ENCODE measurements at places on chromosomes 11 and 22.

- DNase-seq = no peak
Measured at GRCh38 chr22:35528927-35529326, 11.7 kb upstream of the RASD2 start.

DNA sequence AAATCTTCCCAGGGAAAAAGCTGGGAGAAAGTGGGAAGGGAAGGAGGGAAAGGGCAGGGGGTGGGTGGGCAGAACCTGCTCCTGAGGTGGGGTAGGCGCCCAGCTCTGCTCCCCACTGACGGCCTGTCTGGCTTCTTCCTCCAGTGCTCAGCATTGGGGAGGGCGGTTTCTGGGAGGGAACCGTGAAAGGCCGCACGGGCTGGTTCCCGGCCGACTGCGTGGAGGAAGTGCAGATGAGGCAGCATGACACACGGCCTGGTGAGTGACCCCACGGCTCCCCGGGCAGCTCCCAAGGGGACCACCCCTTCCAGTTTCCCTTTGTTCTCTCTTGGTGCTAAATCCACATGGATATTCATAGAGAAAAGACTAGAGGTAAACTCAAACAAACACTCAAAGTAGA is 25.9 kb downstream of the SHANK3 start:
- no peak for DNase-seq

GRCh38 chr11:46330563-46331281 is 16.5 kb upstream of the DGKZ start:
- DNase-seq = no peak

GRCh38 chr11:114987186-114987760 is 308.9 kb downstream of the NXPE2 start:
- no peak for DNase-seq

DNA sequence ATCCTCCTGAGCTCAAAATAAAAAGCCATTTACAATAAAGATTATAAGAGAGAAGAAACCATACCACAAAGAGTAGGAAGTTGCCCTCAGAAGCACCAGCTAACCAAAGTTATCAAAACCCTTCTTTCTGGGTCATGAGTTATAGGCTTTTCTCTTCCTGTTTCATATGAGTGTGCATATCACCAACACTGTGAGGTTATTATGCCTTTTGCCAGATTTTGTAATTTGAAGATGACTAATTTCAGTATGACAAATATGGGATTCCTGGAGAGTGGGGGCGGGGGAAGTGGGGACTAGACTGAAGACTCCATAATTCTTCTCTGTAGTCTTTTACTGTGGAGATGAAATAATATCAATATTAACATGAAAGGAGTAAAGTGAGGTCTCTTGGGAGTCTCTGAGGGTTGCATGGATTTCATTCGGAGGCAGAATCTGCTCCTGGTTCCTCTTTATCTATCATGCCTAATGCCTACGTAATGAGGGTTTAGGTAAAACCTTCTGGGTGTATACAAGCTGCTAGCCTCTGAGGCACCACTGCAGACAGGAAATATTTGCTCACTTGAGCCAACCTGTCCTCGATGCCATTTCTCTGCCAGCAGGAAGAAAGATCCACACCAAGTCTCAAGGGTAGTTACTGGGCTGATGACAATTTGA is 2.1 kb downstream of the LPXN start:
- no peak for DNase-seq

GRCh38 chr22:47082505-47082904 is 320.1 kb downstream of the TBC1D22A start:
- no peak for DNase-seq

DNA sequence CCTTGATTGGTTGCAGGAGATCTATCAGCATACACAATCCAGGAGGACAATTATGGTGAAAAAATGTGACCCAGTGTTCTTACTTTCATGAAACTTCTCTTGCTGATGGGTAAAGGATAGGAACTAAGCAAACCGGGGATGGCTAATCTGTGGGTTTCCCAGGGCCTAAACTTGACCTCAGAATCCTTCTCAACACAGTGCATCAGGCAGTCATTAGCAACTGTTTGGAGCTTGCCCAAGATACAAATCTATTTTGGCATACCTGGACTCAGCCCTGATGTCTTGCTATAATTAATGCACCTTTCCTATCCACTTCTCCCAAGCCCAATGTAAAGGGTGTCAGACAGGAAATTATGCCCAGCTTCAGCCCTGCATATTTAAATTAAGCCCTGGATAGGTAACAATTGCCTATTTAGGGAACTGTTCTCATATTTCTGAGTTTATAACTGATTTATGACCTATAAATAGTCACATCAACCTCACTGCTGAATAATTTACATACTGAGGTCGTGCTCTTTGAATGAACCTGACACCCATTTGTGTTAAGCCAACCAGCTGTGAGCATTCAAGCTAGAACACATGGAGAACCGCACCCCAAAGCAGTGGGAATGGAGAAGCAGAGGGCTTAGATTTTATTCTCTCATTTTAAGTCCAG is 9.2 kb upstream of the PHF21A start:
- no peak for DNase-seq

- DNase-seq = no peak
Measured at GRCh38 chr22:37663521-37664140, 5.1 kb downstream of the PDXP start.

DNA sequence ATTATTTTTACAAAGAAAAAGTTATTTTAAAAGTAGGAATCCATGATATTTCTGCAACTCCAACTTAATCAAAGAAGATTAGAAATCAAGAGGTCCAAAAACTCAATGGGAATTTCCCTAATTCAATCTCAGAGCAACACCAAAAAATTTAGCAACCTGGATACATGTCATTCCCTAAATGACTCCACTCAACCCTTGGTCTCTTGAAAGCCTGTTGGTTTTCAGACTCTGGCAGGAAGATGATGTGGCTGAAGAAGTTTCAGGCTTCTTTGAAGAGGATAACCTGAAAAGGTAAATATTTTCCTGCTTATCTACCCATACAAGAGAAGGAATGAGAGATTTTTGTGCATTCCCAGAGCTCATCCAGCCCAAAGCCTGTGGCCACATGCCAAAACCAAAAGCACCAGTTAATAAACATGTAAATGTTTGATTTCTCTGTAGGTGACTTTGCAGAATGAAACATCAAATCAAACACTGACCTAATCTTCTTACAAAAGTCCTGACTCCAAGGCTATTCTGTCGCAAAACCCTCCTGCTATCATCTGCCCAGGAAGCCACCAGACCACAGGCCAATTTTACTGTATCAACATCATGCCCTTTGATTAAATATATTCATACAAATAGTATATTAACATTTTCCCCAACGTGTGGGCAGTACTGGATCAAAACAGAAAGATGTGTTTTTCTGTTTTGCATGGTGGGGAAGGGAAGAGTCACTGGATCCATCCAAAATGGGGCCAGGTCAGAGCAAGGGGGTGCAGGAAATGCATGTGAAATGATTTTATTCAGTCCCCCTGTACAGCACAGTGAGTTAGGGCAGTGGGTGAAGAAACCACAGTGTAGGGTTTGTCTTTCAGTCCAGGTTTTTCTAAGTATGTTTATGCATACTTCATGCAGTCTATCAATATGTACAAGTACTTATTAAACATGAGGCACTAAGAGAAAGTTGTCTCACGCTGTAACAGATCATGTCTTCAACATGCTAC is 38.8 kb downstream of the SMCO4 start:
- DNase-seq = no peak

- no peak for DNase-seq
Measured at GRCh38 chr22:44441401-44442185, 56.4 kb downstream of the RTL6 start.

GRCh38 chr11:44915621-44916020 is 35.1 kb downstream of the TP53I11 start:
- DNase-seq = no peak

- no peak for DNase-seq
Measured at GRCh38 chr11:92387859-92388258, 163.2 kb downstream of the FAT3 start.

GRCh38 chr11:86458294-86459001 is 83.8 kb downstream of the CCDC81 start:
- DNase-seq = no peak

GRCh38 chr11:116693102-116693570 is 79.7 kb downstream of the BUD13 start:
- DNase-seq = no peak

DNA sequence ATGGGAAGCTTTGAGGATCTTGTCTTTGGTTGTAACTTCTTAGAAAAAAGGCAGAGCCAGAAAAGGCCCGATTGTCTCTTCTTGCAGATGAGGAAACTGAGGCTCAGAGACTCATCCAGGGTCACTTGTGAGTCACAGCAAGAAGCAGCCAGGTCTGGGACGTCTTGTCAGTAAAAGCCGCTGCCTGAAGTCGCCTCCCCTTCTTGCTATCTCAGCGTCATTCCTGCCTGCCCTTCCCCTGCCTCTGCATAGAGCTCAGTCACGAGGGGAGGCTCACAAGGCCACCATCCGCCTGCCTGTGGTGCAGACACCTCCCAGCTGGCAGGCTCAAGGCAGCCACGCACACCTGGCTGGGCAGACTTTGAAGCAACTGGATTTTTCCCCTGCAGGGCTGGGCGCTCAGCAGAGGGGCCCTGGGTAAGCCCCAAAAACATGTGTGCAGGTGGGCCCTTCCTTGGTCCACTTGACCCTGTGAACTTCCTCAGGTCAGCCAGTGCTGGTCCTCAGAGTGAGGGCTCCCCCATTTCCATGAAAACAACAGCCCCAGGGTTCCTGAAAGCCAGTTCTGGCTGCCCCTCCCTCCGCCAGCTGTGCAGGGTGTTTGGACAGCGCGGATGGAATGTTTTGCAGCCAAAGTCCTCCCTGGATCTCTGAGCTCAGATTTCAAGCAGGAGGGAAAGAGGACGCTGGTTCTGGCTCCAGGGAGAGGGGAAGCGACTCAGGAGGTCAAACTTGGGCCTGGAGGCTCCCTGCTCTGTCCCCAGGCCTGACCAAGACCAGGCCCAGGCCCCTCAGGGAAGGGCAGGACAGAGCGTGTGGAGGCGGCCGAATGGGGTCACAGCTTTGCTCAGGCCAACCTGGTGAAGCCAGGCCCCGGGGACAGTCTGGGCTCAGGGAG is 6.0 kb upstream of the RAB3IL1 start:
- no peak for DNase-seq

GRCh38 chr11:76310832-76311595 is 69.9 kb downstream of the THAP12 start:
- DNase-seq = no peak

DNA sequence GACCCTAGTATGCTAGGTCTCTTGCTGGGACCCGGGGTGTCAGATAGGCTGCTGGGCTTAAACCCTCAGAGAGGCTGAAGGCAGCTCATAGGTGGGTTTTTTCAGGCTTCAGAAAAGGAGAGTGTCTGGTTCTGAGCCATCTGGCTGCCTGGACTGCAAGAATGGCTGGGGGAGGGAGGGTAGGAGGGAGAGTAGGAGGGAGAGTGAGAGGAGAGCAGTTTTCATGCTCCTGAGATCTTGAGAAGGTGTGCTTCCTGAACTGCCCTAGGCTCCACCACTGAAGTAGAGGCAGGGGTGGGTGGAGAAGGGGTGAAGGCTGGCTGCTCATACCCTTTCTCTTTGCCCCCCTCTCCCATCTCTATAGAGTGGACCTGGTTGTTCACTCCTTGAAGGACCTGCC is 4.6 kb downstream of the HMBS start:
- DNase-seq = no peak

GRCh38 chr22:44523981-44524759 is 26.1 kb upstream of the RTL6 start:
- no peak for DNase-seq

DNA sequence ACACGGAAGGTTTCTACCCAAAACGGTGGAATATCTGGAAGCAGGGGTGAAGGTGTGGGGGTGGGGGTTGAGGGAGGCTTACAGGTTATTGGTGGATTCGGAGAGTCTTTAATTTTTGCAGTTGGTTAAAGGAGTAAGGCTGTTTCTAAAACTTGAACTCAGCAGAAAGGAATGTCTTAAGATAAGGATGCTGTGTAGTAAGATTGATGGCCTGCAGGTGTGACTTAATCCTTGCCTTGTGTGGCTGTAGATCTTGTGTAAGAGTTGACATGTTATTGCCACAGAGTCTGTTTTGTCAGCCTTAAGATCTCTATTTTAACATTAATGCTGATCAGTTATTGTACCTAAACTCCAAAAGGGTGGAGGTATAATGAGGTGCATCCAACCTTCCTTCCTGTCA is 16.4 kb upstream of the OR6M1 start:
- no peak for DNase-seq

DNA sequence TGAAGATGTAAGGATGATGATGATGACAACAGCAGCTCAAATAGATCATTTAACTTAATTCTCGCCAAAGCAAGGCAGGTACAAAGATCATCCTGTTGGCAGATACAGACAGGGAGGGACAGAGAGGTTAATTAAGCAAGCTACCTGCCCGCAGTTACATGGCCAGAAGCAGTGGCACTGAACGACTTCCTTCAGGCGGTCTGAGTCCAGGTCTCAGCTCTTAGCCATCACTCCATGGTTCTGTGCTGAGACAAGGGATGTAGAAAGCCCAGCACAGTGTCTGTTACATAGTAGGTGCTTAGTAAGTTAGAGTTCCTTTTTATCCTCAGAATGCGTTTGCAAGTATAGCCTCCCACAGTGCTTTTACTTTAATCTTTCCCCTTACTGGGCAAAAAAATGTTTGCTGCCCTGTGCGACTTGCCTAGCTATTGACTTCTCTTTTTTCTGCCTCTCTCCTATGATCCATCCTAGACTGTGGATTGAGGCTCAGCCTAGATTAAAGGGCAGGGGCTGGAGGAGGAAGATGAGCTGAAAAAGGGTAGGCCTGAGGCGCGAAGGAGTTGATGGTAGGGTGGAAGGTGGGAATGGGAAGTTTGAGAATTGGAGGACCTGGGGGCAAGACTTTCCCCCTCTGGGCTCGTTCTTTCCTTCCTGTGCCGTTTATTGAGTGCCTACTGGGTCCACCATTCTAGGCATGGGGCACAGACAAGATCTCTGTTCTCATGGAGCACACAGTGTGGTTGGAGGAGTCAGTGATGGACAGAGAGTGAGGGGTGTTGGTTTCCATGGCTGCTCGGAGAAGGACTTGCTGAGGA is 108.2 kb upstream of the OR4B1 start:
- DNase-seq = no peak

- no peak for DNase-seq
Measured at GRCh38 chr11:27124514-27125264, 84.1 kb downstream of the BBOX1 start.

- no peak for DNase-seq
Measured at GRCh38 chr11:37811349-37811748, 1213.3 kb upstream of the RAG2 start.

DNA sequence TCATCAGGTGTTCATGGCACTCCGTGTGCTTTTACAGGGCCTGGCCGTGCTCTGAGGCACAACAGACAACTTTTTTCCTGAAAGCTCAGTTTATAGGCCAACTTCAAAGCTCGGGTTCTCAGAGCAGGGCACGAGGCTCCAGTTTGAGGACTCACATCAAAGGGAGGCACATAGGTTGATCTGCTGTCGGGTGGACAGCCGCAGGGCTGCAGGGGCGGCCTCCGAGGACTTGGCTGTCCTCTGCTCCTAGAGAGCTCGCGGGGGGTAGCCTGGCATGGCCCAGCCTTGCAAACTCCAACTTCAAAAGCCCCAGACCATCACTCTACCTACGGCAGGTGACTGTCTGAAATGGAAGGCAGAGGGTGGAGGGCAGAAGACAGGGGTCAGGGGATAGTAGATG is 31.6 kb downstream of the C11orf58 start:
- DNase-seq = no peak

- no peak for DNase-seq
Measured at GRCh38 chr22:50299785-50300619, 7.4 kb downstream of the PLXNB2 start.

GRCh38 chr11:64120951-64121569 is 44.9 kb downstream of the MACROD1 start:
- DNase-seq = peak; percentile 89
